Tibial nerve (tissue), 4 donors: ENCODE measurements at places on chromosomes 16 and 17. TPM values are rescaled to one million over a fixed set of nuclear protein-coding genes. Genes with fewer than 3 reads are reported as not detected.

GRCh38 chr17:77873500-77874302, 84.8 kb upstream of the TNRC6C start:
- DNase-seq, result no peak
- no peaks in the 10 kb centered on the region for H3K36me3 ChIP-seq
- H3K27ac ChIP-seq, result no peak overlapping the region
- H3K4me1 ChIP-seq, result no peaks in the 10 kb centered on the region
- H3K27me3 ChIP-seq, result peaks cover 3% of the 10 kb centered on the region
- H3K4me3 ChIP-seq, result no peak overlapping the region

- H3K4me1 ChIP-seq, result peaks cover 7% of the 10 kb centered on the region
- H3K27me3 ChIP-seq, result no peaks in the 10 kb centered on the region
- H3K27ac ChIP-seq, result no peak overlapping the region
- DNase-seq, result no peak
- H3K36me3 ChIP-seq, result peaks cover 8% of the 10 kb centered on the region
Observed at GRCh38 chr16:50303041-50303604, 36.8 kb downstream of the ADCY7 start.

GRCh38 chr16:20136446-20136968, 62.8 kb upstream of the GPR139 start:
- H3K4me3 ChIP-seq, result no peak overlapping the region
- H3K27me3 ChIP-seq, result no peaks in the 10 kb centered on the region
- no peak overlapping the region for H3K27ac ChIP-seq
- no peaks in the 10 kb centered on the region for H3K36me3 ChIP-seq
- H3K4me1 ChIP-seq, result no peaks in the 10 kb centered on the region
- DNase-seq, result no peak

DNA sequence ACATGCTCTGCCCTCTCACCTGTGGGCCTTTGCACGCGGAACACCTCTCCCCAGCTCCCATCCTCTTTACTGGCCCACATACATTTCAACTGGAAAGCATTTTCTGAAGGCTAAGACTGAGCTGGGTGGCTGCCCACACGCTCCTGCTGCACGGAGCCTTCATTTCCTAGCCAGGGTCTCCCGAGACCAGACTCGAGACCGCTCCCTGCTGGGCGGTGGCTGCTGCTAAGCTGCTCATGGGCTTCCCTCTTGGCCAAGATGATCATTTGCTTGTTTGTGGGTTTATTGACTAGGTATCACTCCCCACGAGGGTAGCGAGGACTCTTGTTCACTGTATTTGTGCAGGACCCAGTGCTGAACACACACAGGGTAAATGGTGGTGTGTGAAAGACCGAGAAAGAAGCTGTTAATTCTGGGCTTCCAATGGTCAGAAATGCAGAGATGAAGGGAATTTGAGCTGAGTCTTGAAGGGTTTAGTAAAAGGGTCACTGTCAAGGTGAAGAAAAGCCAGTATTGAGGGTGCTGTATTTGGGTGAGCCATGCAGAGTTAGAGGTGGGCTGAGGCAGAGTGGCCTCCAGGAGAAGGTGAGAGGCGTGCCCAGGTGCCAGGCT, 907 bp downstream of the TRAPPC2L start:
- H3K27ac ChIP-seq, result peak overlapping the region; percentile 64
- H3K27me3 ChIP-seq, result no peaks in the 10 kb centered on the region
- peaks cover 3% of the 10 kb centered on the region for H3K36me3 ChIP-seq
- peak overlapping the region; percentile 75 for H3K4me3 ChIP-seq
- H3K4me1 ChIP-seq, result peaks cover 52% of the 10 kb centered on the region

DNA sequence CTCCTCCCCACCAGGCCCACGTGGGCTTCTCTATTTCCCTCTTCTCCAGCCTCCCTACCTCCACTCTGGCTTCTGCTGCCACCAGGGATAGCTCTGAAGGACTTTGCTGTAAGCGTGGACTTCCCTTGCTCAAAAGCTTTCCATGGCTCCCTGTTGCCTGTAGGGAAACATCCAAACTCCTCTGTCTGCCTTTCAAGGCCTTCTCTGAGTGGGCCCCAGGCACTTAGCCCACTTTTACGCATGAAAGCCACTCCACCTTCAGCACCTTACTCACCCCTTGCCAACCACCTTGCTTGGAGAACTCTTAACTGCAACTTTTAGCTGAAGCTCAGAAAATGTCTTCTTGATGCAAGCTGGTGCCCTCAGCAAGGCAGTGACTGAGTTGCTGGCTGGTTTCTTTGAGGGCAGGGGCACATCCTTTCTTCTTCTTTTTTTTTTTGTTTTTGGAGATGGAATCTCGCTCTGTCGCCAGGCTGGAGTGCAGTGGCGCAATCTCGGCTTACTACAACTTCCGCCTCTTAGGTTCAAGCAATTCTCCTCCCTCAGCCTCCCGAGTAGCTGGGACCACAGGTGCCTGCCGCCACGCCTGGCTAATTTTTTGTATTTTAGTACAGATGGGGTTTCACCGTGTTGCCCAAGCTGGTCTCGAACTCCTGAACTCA, 52.0 kb upstream of the DLX4 start:
- H3K27ac ChIP-seq, result no peak overlapping the region
- no peak overlapping the region for H3K4me3 ChIP-seq
- H3K27me3 ChIP-seq, result no peaks in the 10 kb centered on the region
- no peak for DNase-seq
- H3K4me1 ChIP-seq, result no peaks in the 10 kb centered on the region
- H3K36me3 ChIP-seq, result no peaks in the 10 kb centered on the region

DNA sequence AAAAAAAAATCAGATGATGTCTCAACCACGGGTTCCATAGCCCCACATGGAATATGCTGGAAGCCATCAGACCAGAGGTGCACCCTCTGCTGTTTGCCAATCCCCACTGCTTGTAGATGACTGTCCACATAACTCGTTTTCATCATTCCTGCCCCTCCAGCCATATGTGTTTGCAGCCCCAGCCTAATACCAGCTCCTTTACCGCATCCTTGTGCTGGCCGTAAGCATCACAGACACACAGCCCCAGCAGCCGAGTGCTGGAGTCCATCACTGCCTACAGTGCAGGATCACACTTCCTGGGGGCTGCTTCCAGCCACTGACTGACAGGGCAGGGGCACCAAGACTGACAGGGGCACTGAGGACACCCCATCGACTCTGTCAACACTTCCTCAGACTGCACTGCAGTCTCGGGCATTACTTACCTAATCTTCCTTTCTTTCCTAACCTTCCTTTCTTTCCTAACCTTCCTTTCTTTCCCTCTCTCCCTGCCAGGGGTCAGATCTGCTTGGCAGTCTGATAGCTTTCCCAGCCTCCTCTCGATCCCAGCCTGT, 5.0 kb downstream of the RCVRN start:
- peak overlapping the region; percentile 34 for H3K27ac ChIP-seq
- H3K27me3 ChIP-seq, result no peaks in the 10 kb centered on the region
- no peaks in the 10 kb centered on the region for H3K36me3 ChIP-seq
- peaks cover 19% of the 10 kb centered on the region for H3K4me1 ChIP-seq
- DNase-seq, result no peak

DNA sequence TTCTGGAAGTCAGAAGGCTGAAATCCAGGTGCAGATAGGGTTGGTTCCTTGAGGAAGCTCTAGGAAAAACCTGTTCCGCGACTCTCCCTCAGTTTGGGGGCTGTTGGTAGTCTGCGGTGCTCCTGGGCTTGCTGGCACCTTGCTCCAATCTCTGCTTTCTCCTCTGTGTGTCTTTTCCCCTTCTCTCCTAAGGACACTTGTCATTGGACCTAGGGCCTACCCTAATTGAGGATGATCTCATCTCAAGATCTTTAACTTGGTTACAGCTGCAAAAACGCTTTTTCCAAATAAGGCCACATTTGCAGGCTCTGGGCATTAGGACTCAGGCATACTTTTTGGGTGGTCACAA, 12.9 kb upstream of the CACNG4 start:
- peaks cover 16% of the 10 kb centered on the region for H3K27me3 ChIP-seq
- H3K4me3 ChIP-seq, result no peak overlapping the region
- H3K4me1 ChIP-seq, result no peaks in the 10 kb centered on the region
- no peak overlapping the region for H3K27ac ChIP-seq

- H3K4me3 ChIP-seq, result no peak overlapping the region
- no peak for DNase-seq
- no peaks in the 10 kb centered on the region for H3K27me3 ChIP-seq
- no peaks in the 10 kb centered on the region for H3K4me1 ChIP-seq
- no peaks in the 10 kb centered on the region for H3K36me3 ChIP-seq
Observed at GRCh38 chr16:77657016-77657415, 65.3 kb upstream of the NUDT7 start.

- peak overlapping the region; percentile 77 for H3K27ac ChIP-seq
- no peaks in the 10 kb centered on the region for H3K36me3 ChIP-seq
- H3K27me3 ChIP-seq, result no peaks in the 10 kb centered on the region
- peak; percentile 32 for DNase-seq
- no peak overlapping the region for H3K4me3 ChIP-seq
- peaks cover 54% of the 10 kb centered on the region for H3K4me1 ChIP-seq
Observed at GRCh38 chr16:11560701-11561453, 25.8 kb downstream of the LITAF start.

DNA sequence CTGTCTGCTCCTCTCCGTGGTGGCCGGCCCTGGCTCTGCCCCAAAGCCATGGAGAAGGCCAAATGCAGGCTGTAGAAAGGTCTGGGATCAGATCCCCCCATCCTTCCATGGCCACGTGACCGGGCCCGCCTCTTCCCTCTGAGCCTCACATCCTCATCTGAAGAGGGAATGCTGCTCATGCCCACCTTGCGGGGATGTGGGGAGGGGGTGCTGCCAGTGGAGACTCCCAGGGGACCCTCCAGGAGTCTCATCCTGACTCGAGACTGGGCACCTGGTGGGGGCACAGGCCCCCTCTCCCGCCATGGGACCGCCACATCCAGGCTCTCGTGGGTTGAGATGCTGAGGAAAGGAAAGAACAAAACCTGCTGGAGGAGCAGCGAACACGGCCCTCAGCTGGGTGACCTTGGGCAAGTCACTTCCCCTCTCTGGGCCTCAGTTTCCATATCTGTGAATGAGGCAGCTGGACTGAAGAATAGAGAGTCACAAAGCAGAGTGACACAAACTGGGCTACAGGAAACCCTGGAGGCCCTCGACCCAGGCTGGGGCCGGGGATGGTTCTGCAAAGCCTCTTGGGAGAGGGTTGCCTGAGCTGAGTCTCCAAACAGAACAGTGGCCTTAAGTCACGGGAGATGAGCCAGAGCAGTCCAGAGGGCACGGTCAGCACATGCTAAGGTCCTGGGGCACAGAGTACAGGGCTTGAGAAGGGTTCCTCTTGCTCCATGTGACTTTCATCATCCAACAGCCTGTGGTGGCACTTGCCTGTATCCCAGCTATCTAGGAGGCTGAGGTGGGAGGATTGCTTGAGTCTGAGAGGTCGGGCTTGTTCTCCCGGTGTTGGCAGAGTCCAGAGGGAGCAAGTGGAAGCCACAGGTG, 30.1 kb downstream of the SOCS1 start:
- no peak for DNase-seq
- H3K27ac ChIP-seq, result no peak overlapping the region
- no peak overlapping the region for H3K4me3 ChIP-seq

GRCh38 chr16:24257958-24258357, 1.8 kb downstream of the CACNG3 start:
- no peak for DNase-seq
- no peak overlapping the region for H3K27ac ChIP-seq
- no peaks in the 10 kb centered on the region for H3K4me1 ChIP-seq
- peaks cover 50% of the 10 kb centered on the region for H3K27me3 ChIP-seq

GRCh38 chr16:56426585-56426984, 1.2 kb upstream of the AMFR start:
- no peak overlapping the region for H3K4me3 ChIP-seq
- no peaks in the 10 kb centered on the region for H3K36me3 ChIP-seq
- no peak overlapping the region for H3K27ac ChIP-seq
- H3K4me1 ChIP-seq, result peaks cover 30% of the 10 kb centered on the region
- no peak for DNase-seq

DNA sequence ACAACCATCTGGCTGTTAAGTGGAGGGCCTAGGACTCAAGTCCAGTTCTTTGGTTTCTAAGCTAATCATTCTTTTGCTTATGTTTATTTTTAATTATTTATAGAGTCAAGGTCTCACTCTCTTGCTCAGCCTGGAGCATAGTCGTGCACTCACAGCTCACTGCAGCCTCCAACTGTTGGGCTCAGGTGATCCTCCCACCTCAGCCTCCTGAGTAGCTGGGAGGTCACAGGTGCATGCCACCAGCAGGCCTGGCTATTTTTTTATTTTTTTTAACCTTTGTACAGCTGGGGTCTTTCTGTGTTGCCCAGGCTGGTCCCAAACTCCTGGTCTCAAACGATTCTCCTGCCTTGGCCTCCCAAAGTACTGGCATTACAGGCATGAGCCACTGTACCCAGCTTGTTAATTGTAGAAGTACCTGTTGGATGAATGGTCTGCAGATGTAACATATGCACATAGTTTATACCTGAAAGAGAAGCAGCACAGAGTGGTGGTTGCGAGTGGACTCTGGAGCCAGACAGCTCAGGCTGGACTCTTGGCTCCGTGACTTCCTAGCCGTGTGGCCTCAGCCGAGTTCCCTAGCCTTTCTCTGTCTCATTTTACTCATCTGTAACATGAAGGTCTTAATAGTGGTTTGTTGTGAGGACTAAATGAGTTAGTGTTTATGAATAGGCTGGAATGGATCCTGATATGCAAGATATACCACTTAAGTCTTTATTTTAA, 337.5 kb downstream of the SNX29 start:
- H3K4me3 ChIP-seq, result no peak overlapping the region
- H3K4me1 ChIP-seq, result no peaks in the 10 kb centered on the region
- DNase-seq, result no peak
- H3K36me3 ChIP-seq, result no peaks in the 10 kb centered on the region

GRCh38 chr17:59381716-59382570, 50.5 kb downstream of the YPEL2 start:
- peak overlapping the region; percentile 84 for H3K27ac ChIP-seq
- no peaks in the 10 kb centered on the region for H3K27me3 ChIP-seq
- no peaks in the 10 kb centered on the region for H3K36me3 ChIP-seq
- no peak for DNase-seq
- H3K4me3 ChIP-seq, result no peak overlapping the region

GRCh38 chr17:63840591-63841349, 1.7 kb downstream of the SMARCD2 start:
- peaks cover 4% of the 10 kb centered on the region for H3K36me3 ChIP-seq
- DNase-seq, result peak; percentile 63
- peak overlapping the region; percentile 90 for H3K4me3 ChIP-seq
- no peaks in the 10 kb centered on the region for H3K27me3 ChIP-seq
- peaks cover 8% of the 10 kb centered on the region for H3K4me1 ChIP-seq
- peak overlapping the region; percentile 93 for H3K27ac ChIP-seq

KCNH6 gene
- total RNA-seq, result not detected

NPTX1 gene
- 0.59 TPM for total RNA-seq

MARCHF10 gene
- 3.3 TPM for total RNA-seq

CD7 gene
- not detected for total RNA-seq

CHST6 gene
- total RNA-seq, result under 0.01 TPM

HES7 gene
- not detected for total RNA-seq

BICDL2 gene
- not detected for total RNA-seq

RASD1 gene
- total RNA-seq, result 250 TPM
